Thyroid gland (tissue), 4 donors: ENCODE measurements at places on chromosomes 5 and 9. TPM values are rescaled to one million over a fixed set of nuclear protein-coding genes. Genes with fewer than 3 reads are reported as not detected.

The BTNL9 gene
- total RNA-seq = 77.1 TPM

The ANXA2R gene
- total RNA-seq = 6.3 TPM

The IER5L gene
- total RNA-seq = 7.8 TPM

The BAAT gene
- total RNA-seq = not detected

The TLE1 gene
- 91.1 TPM for total RNA-seq

The FOXD4 gene
- 0.89 TPM for total RNA-seq

The SGTB gene
- total RNA-seq = 12.0 TPM

The ADRB2 gene
- total RNA-seq = 3.9 TPM

The WASHC1 gene
- 9.0 TPM for total RNA-seq

The PCDHB5 gene
- 7.1 TPM for total RNA-seq

The TIFAB gene
- total RNA-seq = not detected

The ABO gene
- 32.6 TPM for total RNA-seq

The MCIDAS gene
- total RNA-seq = 2.6 TPM

The SLC6A19 gene
- not detected for total RNA-seq

The LCN2 gene
- total RNA-seq = 2.6 TPM

The ACOT12 gene
- not detected for total RNA-seq

The TMC1 gene
- total RNA-seq = 0.11 TPM

The ADAMTSL2 gene
- total RNA-seq = 2.4 TPM

The SHISAL2B gene
- not detected for total RNA-seq

The CDC20B gene
- total RNA-seq = not detected

The GFI1B gene
- total RNA-seq = not detected

The PCDHB8 gene
- 0.67 TPM for total RNA-seq

The MEF2C gene
- 76.1 TPM for total RNA-seq

The PHF24 gene
- total RNA-seq = 0.67 TPM

The OTP gene
- not detected for total RNA-seq

The FOXD4L3 gene
- total RNA-seq = not detected

The LCN15 gene
- not detected for total RNA-seq

The SLC6A18 gene
- not detected for total RNA-seq

The ARL14EPL gene
- not detected for total RNA-seq

The PCDHGC3 gene
- 26.4 TPM for total RNA-seq

The OR13C4 gene
- total RNA-seq = 0.68 TPM

The KIF12 gene
- 41.9 TPM for total RNA-seq

The BARHL1 gene
- total RNA-seq = not detected

The HMMR gene
- 0.68 TPM for total RNA-seq

The GADD45G gene
- total RNA-seq = 17.1 TPM

The TNFSF8 gene
- 2.2 TPM for total RNA-seq

The PRSS3 gene
- not detected for total RNA-seq

The VAV2 gene
- 15.0 TPM for total RNA-seq

The TMEM232 gene
- total RNA-seq = 11.0 TPM

The MORN5 gene
- not detected for total RNA-seq

The KCTD16 gene
- total RNA-seq = 0.68 TPM

The IL7R gene
- total RNA-seq = 29.0 TPM

The CCNO gene
- total RNA-seq = 11.9 TPM

The CDH9 gene
- not detected for total RNA-seq

The ARHGEF39 gene
- not detected for total RNA-seq

The HTR4 gene
- not detected for total RNA-seq

The PCDHGA4 gene
- 5.1 TPM for total RNA-seq
